ENCODE measurements at places on chromosomes 7 and 10.

- DNase-seq, result no peak
Observed at GRCh38 chr7:48188776-48189520, 17.7 kb downstream of the ABCA13 start.

GRCh38 chr10:123274306-123275135, 120.3 kb downstream of the BUB3 start:
- no peak for DNase-seq

GRCh38 chr10:24449321-24449740, 240.4 kb downstream of the KIAA1217 start:
- DNase-seq, result no peak

DNA sequence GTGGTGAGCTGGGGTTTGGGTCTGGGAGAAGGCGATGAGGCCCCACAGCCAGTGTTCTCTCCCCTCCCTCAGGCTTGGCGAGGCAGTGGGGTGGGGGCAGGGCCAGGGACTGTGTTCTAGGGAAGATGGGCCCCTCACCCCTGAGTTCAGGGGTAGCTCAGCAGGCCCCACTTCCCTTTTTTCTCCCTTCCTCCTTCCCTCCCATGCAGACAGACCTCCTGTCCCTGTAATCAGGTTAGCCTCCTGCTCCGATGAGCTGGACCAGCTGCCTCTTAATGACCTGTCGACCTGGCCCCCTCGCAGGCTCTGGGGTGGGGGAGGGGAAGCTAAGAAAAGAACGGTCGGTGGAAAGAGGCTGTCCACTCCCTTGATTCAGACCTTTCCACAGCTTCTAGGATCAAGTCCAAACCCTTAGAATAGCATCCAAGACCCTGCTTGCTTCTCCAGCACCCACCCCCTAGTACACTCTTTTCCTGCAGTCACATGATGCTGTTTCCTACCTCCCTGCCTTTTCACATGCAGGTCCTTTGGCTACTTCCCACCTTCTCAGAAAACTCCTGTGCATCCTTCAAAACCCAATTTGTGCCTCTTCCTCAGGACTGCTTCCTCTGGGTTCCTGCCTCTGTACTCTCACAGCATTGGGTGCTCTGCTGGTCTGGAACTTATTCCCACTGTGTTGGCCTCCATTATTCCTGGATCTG, 64.1 kb downstream of the ZMIZ1 start:
- DNase-seq, result no peak

DNA sequence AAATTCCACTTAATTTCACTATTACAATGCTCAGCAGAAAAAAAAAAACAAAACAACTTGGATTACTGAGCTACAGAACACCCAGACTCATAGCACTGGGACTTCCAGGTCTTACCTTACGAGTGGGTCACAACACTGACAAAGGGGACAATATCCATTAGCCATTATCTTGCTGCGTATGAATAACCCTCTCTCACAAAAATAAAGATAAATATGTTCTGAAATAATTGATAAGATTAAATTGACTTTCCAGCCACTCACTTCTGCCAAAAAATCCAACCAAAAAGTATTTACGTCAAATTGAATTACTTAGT, 128.7 kb downstream of the PKD1L1 start:
- no peak for DNase-seq

Data from B cell (primary cell).